ENCODE measurements at places on chromosomes 16 and 17.

GRCh38 chr16:20336955-20337354, 9.6 kb upstream of the GP2 start:
- DNase-seq: no peak

DNA sequence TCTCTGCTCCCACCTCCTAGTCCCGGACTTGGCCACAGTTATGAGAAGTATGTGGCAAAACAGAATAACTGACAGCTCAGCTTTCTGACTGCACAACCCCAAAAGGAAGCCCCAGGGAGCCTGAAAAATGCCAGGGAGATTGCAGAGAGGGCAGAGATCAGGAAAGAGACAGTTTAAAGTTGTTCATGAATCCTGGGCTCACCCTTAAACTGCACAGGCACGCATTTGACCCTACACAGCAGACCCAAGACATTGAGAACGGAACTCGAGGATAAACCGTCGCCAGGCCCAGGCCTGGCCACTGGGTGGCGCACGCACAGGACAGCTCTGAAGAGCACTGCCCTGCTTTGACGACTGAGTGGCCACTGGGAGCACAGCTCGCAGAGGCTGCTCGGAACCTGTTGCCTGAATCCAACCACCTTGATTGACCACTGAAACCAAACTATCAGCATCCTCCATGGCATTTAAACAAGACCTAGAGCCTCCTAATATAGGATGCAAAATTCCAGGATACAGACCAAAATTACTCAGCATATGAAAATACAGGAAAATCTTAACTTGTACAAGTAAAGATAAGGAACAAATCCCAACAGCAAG, 114.0 kb downstream of the C16orf95 start:
- DNase-seq: peak; percentile 30

GRCh38 chr16:67039260-67040020, 10.5 kb downstream of the CBFB start:
- DNase-seq: no peak

- no peak for DNase-seq
Observed at GRCh38 chr16:55779402-55780094, 53.3 kb downstream of the CES1 start.

GRCh38 chr17:76365256-76365903, 11.7 kb upstream of the PRPSAP1 start:
- DNase-seq: no peak
